Inflammatory macrophage (primary cell): ENCODE measurements at places on chromosomes 5 and 9.

GRCh38 chr5:10975945-10976344, 214.9 kb upstream of the DAP start:
- no peak for DNase-seq

DNA sequence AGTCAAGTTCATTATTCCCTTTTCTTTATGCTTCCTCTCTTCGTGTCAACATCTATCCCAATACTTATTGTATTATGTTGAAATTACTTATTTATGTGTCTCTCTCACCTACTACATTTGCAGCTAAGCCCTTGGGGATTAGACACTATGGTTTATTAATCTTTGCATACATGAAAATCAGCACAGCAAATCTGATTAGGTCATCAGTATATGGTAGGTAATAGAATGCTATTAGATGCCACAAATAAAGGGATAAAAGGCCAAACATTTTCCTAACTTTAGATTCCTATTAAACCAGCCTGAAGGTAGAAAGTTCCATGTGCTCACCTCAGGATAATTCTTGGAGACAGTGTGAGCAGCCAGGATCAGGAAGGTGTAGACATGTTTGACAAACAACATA, 490.1 kb upstream of the MPDZ start:
- DNase-seq, result no peak

DNA sequence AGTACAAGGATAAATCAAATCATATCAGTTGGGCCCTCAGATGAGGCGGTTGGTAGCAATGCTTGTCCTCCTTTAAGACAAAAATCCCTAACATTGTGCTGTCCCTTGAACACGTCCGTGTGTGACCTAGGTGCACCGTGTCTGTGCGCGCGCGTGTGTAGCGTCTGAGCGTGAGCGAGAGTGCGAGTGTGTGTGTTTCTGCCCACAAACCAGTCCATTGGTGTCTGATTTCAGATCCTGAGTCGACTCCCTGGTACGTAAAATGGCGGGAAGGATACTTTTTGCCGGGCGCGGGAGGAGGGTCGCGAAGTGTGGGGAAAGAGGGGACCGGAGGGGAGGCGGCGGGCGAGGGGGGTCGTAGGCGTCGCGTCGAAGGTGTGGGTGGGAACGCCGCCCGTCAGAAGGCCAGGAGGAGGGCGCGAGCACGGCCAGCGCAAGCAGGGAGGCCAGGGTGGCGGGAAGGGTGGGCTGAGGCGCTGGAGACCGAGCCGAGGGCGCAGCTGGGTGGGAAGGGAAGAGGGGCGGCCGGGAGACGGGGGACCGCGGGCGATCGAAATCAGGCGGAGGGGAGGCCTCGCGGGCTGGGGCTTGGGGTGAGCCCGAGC, 8.9 kb downstream of the OTP start:
- no peak for DNase-seq

- no peak for DNase-seq
Observed at GRCh38 chr5:77280036-77280435, 69.6 kb downstream of the PDE8B start.

DNA sequence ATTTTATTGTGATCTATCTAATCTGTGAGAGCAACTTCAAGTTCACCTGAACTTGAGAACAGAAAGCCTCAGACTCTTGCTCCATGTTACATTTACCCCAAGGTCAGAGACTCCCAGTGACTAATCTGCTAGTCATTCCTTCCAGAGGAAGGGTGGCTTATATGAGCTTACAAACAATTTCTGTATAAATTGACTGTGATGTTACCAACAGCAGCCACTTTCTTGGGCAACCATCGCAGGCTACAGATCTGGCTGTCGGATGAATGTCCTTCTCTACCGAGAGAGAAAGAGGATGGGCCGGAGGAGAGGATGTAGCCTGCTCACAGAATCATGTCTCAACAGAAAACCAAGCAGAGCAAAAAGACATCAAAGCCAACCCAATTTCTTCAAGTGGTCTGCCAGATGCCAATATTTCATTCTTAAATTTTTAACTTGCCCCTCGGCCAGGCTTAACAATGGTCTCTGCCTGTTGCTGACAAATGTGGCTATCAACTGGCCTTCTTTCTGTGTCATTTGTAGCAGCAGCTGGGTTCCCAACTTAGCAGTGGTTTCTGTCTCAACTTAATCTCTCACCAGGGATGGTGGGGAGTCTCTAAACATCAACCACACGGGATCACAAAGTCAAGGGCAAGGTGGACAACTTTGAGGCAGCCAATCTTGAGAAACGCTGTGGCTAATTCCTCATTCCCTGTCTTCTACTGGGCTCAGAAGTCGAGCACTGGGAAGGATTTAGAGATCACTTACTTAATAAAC, 81.3 kb downstream of the RAPGEF1 start:
- peak; percentile 91 for DNase-seq

DNA sequence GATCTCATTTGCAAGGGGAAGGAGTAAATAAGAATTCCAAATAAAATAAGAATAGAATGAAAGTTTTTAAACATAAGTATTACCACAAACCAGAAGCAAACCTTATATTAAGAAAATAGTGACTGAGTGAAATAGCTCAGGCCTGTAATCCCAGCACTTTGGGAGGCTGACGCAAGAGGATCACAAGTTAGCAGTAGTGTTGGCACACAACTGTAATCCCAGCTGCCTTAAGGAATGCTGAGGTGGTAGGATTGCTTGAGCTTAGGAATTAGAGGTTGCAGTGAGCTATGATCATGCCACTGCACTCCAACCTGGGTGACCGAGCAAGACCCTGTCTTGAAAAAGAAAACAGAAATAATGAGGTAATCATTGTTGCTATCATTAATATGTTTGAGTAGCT, 47.0 kb downstream of the APC start:
- DNase-seq, result no peak

- no peak for DNase-seq
Observed at GRCh38 chr5:124043456-124043855, 531.5 kb downstream of the CSNK1G3 start.

DNA sequence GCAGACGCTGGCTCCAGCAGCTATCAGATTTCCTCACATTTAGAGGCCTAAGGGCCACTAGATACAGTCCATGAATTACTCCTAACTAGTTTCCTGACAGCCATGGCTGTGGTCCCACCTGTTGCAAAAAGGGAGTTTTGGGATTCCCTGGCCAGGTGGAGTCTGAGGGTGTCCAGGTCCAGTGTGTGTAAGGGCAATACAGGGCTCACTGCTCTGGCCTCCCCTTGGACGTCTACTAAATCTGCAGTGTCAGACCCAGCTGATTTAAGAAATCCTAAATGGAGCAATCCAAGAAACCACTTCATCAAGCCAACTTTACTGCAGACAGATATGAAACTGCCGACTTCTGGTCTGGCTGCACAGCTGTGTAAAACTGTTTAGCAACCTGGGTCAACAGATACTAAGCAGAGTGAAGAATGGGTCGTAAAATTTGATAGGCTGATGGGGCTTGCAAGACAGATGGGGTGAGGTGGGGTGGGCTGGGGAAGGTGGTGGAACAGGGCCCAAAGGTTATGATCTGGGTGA, 116.4 kb downstream of the GADD45G start:
- DNase-seq, result peak; percentile 81

DNA sequence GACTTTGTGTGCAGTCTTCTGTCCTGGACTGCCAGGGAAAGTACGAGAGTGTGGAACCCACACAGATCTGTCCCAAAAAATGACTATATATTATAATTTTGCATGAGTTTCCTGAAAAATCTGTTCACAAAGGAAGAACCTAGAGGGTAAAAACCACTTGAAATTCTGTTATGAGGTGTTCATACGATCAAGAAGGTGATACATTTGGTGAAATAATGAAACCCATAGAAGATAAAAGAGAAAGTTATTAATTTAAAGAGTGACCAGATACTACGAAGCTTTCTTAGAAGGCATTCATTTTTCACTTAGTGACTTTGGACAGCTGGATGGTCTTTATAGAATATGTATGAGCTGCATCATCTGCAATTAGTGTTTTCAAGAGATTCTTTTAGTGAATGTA, 32.9 kb downstream of the SLC12A2 start:
- DNase-seq, result no peak

- DNase-seq, result no peak
Observed at GRCh38 chr9:106104887-106105286, 410.5 kb downstream of the TMEM38B start.

GRCh38 chr9:129776938-129777768, 24.3 kb upstream of the PTGES start:
- DNase-seq, result peak; percentile 99

DNA sequence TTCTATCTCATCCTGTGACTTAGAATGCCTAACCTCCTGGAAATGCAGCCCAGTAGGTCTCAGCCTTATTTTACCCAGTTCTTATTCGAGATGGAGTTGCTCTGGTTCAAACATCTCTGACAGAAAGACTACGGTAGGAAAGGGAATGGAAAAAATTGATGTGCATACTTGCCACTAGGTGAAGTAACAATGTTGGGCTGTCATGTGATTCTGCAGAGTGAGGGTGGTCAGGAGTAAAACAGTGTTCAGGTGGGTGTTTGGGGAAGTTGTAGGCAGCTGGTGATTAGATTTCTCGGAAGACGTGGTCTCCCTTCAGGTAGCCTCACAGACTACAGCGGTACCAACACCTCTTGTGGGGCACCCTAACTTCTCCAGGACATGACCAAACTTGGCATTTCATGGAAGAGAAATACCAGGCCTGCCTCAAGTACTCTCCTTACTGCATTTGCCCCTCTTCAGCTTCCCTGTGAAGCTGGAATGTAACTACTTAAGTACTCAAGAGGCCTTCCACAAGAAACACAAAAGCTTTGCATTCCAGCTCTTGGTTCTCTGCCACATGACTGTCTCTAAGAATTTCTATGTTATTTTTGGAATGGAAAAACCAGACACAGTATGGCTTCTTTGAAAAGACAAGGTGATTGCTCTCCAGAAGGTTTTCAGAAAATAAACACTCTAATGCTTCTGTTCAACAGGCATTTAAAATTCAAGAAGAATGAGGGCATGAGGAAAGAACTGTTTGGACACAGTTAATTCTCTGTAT, 17.4 kb upstream of the ENTREP1 start:
- DNase-seq, result no peak

DNA sequence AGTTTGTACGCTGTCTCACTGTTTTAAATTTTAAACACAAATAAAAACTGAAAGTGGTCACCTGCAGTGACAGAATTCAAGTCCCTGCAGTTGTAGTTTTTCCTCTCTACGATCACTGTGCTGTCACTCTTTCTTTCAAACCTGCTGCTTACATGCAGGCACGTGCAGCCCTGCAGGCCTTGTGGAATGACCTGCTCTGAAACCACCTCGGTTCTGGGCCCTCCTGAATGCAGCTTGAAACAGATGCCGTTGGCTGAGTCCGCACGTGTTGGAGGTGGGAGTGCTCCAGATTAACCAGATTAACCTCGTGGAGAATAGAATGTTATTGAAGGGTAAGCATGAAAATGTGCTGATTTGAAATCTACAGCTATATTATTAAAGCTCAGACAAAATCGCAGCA, 126.0 kb upstream of the ERCC6L2 start:
- DNase-seq, result no peak

- DNase-seq, result no peak
Observed at GRCh38 chr9:84897362-84898094, 228.0 kb downstream of the NTRK2 start.

- DNase-seq, result no peak
Observed at GRCh38 chr5:14806456-14806855, 65.1 kb downstream of the ANKH start.

- no peak for DNase-seq
Observed at GRCh38 chr5:138272681-138273080, 1.7 kb downstream of the GFRA3 start.

GRCh38 chr5:159178978-159179377, 30.4 kb downstream of the RNF145 start:
- peak; percentile 72 for DNase-seq

DNA sequence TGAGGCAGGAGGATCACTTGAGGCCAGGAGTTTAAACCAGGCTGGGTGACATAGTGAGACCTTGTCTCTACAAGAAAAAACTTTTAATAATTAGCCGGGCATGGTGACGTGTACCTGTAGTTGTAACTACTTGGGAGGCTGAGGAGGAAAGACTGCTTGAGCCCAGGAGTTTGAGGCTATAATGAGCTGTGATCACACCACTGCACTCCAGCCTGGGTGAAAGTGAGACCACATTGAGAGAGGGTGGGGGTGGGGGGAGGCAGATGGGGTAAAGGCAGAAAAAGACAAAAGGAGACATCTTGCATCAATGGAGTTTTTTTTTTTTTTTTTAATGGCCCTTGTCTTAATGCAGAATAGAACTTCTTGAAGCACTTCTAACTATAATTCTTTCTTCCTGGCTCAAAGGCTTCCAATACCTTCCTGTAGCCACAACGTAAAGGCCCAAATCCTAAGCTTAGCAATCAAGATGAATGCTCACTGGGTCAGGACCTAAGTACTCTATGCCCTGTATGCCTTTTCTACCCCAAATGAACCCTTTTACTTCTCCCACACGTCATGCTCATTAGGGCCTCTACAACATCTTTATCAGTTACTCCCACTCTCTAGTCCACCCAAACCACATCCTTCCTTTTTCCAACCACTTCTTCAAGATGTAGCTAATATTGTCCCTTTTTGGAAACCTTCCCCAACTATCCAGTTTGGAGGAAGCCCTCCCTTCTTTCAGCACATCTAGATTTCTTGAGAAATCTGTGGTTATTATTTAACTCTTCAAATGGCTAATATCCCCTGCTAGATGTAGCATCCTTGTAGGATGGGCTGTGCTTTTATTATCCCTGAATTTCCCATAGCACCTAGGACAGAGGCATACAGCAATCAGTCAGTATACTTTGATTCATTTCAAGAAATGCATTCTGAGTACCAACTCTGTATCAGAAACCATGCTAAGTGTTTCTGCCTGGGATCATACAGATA, 40.8 kb downstream of the CSF2 start:
- peak; percentile 86 for DNase-seq

- no peak for DNase-seq
Observed at GRCh38 chr9:80028501-80028900, 456.7 kb downstream of the TLE4 start.

- DNase-seq, result no peak
Observed at GRCh38 chr5:39618391-39618790, 193.6 kb upstream of the DAB2 start.

GRCh38 chr9:36862206-36863145, 171.6 kb downstream of the PAX5 start:
- no peak for DNase-seq

GRCh38 chr9:103942651-103943050, 151.5 kb upstream of the SMC2 start:
- no peak for DNase-seq

- DNase-seq, result no peak
Observed at GRCh38 chr5:93993161-93993560, 251.8 kb upstream of the POU5F2 start.

DNA sequence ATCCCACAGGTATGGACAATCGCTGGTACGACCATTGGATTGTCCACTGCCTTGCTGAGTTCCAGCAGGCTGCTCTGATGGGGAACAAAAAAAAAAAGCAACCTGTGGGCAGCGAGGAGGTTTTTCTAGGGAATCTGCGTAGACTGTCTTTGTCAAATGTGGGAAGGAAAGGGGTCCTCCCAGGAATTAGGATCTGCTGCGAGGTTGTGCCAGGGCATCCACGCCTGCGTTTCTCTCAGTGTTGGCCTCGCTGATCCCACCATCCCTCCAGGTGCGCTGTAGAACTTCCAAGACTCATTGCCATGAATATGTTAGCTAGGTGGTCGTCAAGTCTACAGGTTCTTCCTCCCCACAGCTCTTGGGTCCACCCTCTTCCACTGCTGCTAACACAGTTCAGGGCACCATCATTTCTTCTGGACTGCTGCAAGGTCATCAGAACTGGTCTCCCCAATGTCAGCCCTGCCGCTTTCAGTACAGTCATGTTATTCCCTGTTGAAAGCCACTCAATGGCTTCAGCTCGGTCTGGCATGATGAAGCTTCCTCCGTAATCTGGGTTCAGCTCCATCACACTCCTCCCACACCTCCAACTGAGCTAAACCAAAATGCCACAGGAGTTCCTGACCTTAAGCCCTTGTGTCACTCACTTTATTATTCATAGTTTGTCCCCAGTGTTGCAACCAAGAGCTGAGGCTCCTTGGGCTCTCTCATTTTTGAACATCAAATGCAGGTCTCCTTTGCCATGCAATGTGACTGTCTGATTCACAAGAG, 79.5 kb upstream of the DMRT1 start:
- DNase-seq, result peak; percentile 5
